ENCODE measurements at places on chromosomes 7 and 10. TPM values are rescaled to one million over a fixed set of nuclear protein-coding genes. Genes with fewer than 3 reads are reported as not detected.

- H3K4me1 ChIP-seq = no peaks in the 10 kb centered on the region
- H3K4me3 ChIP-seq = peak overlapping the region; percentile 70
- H3K27me3 ChIP-seq = no peaks in the 10 kb centered on the region
- H3K36me3 ChIP-seq = no peaks in the 10 kb centered on the region
- no peak overlapping the region for H3K27ac ChIP-seq
These were observed 30.7 kb upstream of the EPC1 start for GRCh38 chr10:32377458-32378259.

DKK1 gene
- 2.0 TPM for total RNA-seq

MALSU1 gene
- total RNA-seq = 40.3 TPM

DNA sequence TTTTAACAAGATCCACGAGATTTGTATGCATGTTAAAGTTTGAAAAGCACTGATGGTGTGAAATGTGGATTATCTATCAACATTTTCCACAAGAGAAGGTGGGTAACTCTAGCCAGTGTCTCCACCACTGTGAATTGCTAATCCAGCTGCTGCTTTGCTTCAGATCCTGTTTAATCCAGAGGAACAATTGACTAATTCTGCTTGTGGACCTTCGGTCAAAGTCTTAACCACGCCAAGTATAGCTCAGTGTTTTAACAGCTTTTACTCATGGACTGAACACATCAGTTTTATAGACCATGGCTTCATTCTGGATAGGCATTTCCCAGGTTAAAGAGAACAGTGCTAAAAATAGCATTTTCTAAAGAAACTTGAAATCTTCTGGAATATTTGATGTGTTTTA lies 23.5 kb downstream of the ADK start:
- no peaks in the 10 kb centered on the region for H3K27me3 ChIP-seq
- H3K4me3 ChIP-seq = no peak overlapping the region
- no peak overlapping the region for H3K27ac ChIP-seq
- no peaks in the 10 kb centered on the region for H3K36me3 ChIP-seq

- peaks cover 9% of the 10 kb centered on the region for H3K4me1 ChIP-seq
- no peak overlapping the region for H3K4me3 ChIP-seq
- H3K27ac ChIP-seq = no peak overlapping the region
- no peaks in the 10 kb centered on the region for H3K27me3 ChIP-seq
- no peaks in the 10 kb centered on the region for H3K36me3 ChIP-seq
These were observed 56.1 kb upstream of the SLC35B4 start for GRCh38 chr7:134372858-134373257.

CYP3A4 gene
- total RNA-seq = 0.64 TPM

GRCh38 chr7:140003913-140004382 lies 58.8 kb downstream of the PARP12 start:
- no peak overlapping the region for H3K27ac ChIP-seq
- no peaks in the 10 kb centered on the region for H3K27me3 ChIP-seq
- DNase-seq = no peak
- no peaks in the 10 kb centered on the region for H3K4me1 ChIP-seq

DNA sequence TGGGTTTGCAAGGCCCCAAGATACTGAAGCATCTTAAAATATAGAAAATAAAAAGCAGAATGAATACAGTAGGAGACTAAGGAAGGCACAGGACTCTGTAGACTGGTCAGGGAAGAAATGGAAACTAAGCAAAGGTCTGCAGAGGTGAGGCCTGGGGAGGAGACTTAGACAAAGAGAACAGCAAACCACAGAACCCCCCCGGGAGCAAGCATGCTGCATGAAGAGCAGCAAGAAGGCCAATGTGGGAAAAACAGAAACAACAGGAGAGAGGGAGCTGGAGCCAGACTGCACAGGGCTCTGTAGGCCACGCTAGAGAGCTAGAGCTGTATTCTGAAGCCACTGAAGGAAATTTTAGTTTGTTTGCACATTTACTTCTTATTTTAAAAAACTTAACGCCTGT lies 45.7 kb upstream of the ARID5B start:
- no peak overlapping the region for H3K4me3 ChIP-seq
- no peak for DNase-seq
- H3K27me3 ChIP-seq = no peaks in the 10 kb centered on the region

COX19 gene
- total RNA-seq = 8.5 TPM

DNA sequence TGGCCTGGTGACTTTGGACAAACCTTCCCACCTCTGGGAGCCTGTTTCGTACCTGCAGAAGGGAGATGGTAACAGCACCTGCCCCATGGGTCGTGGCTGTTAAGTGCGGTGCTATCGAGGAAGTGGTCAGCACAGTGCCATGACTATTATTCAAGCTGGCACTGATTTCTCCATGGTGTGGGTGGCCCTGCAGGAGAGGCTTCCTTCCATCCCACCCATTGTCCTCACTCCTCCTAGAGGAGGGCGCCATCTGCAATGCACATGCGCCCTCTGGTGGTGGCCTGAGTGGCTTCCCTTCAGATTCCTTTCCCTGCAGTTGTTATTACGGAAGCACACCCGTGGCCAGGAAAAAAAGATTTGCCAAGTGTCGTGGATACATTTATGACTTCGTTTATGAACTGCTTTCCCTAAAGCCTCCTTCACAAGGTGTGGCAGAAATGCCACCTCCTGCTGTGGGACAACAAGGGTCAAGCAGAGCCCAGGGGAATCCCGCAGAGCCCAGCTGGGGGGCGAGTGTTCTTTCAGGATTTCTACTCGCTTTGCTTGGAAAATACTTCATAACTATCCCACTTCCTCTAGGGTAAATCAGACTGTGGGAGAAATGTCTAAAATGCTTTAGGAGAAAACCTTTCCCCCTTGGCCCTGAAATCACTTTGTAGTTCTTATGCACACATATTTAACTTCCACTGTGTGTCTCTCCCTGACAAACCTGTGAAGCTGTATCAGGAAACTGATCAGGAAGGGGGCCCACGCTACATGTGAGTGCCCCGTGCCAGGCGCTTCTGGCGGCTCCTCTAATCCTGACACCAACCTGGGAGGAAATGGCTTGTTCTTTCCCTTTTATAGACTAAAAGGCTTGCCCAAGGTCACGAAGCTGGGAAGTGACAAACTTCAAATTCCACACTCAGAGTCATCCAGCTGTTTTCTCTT lies 98.0 kb upstream of the ANLN start:
- peak overlapping the region; percentile 85 for H3K27ac ChIP-seq
- H3K4me3 ChIP-seq = peak overlapping the region; percentile 61
- peak; percentile 78 for DNase-seq
- H3K27me3 ChIP-seq = no peaks in the 10 kb centered on the region
